ENCODE measurements at places on chromosomes 12 and 14. TPM values are rescaled to one million over a fixed set of nuclear protein-coding genes. Genes with fewer than 3 reads are reported as not detected.

The LRRIQ1 gene
- not detected for total RNA-seq

GRCh38 chr12:105485321-105485910 lies 154.9 kb downstream of the C12orf75 start:
- no peak for DNase-seq

GRCh38 chr12:109697877-109698468 lies 15.7 kb upstream of the FAM222A start:
- DNase-seq = no peak

The RDH11 gene
- 48.1 TPM for total RNA-seq

- DNase-seq = no peak
Observed at GRCh38 chr14:58098507-58098906, 53.5 kb downstream of the ARMH4 start.

GRCh38 chr12:7376196-7376595 lies 67.8 kb downstream of the CD163L1 start:
- no peak for DNase-seq

The KCNK13 gene
- 0.15 TPM for total RNA-seq

DNA sequence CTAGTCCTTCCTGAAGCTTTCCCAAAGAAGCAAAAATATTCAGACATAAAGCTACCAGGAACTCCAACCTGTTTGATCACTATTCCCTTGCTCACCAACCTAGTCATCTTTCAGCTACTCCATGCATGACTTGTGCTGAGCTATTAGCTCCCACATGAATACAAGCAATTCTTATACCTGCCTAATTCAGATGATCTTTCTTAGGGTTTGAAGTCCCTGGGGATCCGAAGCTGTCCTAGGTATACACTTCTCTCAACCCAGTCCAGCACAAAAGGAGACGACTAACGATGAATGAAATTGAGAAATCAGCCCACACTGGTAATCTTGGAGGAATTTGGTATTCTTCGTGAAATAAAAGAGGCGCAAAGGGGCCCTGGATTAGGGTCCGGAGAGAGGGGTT lies 631 bp upstream of the PTGR2 start:
- DNase-seq = no peak

The MANSC4 gene
- not detected for total RNA-seq

GRCh38 chr14:97976861-97977260 lies 1179.7 kb downstream of the VRK1 start:
- peak; percentile 75 for DNase-seq

DNA sequence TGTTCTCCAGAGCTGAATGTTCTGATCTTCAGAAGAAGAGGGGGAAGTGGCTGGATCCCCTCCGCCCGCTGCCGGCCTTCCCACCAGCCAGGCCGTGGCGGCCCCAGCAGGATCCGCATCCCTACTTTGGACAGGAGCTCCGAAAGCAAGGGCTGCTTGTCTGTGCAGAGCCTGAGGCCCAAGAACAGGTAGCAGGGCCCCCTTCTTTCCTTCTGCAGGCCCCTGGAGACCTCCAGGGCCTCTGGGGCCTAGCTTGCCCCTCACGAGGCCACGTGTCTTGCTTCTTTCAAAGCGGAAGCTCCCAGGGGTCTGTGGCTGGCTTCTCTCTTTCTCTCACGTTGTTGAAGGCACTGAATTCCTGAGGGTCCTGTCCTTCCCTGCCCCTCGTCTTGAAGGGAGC lies 13.2 kb downstream of the PGF start:
- DNase-seq = no peak

GRCh38 chr12:79366374-79366773 lies 324.4 kb downstream of the PAWR start:
- DNase-seq = no peak

The AP5M1 gene
- total RNA-seq = 88.2 TPM

The SRSF5 gene
- total RNA-seq = 316 TPM

The HOXC6 gene
- not detected for total RNA-seq

GRCh38 chr12:10829994-10830393 lies 3.8 kb upstream of the TAS2R10 start:
- DNase-seq = no peak

The ITGB7 gene
- total RNA-seq = 4.6 TPM

DNA sequence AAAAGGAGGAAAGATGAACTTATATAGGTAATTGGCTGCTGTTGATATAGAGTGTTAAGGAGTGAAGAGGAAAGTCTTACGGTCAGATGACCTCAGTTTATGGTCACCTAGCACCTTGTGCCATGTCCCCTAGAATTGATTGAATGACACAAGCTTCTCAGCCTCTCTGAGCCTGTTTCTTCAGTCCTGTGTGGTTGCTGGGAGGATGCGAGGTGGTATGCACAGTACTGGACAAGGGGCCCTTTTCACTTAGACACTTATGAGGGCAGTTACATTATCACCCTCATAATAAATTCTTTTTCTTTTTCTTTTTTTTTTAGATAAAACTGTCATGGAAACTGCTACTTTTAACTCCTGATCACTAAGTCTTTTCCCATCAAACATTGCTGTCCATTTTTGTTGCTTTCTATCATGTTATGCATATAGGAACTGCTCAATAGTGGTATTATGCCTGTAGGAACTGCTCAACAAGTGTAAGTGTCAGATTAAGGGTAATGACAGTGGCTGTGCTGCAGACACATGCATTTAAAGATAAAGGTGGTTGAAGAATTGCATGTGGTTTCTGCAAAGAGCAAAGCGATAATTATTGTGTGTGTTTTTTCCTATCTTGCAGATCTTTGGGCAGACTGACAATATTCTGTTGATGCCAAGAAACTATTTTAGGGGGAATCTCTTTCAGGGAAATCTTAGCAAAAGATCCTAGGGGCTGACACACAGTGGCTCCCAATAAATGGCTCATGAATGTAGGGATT lies 11.6 kb downstream of the ANO6 start:
- no peak for DNase-seq

- no peak for DNase-seq
Observed at GRCh38 chr14:96027431-96028355, 11.5 kb upstream of the C14orf132 start.

The MIPOL1 gene
- total RNA-seq = 9.1 TPM

The ERC1 gene
- total RNA-seq = 46.0 TPM

The E2F7 gene
- 3.3 TPM for total RNA-seq

The DBX2 gene
- total RNA-seq = not detected

DNA sequence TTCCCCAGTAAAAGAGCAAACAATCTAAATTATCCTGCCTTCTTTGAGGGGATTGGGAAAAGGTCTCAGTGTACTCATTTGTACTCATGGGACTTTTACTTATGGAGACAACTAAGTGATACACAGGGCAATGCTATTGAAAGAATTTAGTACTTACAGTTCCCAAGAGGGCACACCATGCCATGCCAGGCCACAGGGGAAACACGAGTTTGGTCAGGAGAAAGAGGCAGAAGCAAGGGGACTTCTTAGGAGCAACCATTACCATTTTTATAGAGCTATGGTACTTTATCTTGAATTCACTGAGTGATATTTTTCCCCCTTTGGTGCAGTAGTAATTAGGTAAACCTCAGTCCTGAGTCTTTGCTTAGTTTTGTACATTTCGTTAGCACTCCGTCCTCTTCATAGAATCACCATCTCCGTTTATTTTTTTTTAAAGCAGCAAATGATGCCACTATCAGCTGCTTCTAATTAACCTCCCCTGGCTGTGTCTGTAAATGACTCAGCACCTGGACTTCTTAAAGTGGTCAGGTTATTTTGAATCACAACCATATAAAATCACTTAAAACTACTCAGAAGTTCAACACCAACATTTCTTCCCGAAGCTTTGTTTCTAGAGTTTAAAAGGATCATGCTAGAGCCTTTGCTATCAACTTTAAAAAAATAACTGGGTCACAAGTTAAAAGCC lies 5.9 kb upstream of the WASHC3 start:
- no peak for DNase-seq

DNA sequence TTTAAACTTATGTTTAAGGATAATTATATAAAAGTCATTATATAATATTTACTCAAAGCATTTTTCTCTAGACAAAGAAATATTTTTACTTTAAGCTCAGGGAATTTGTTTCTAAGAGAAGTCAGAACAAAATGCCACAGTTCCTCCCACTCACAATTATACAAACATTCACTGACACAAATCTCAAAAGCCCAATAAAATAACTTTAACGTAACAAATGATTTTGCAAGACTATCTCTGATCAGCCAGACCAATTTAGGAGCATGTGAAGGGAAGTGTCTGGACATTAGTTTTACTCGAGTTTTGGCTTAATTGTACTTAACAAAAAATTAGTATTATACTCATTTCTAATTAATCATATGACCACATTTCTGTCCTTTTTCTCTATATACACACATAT lies 41.2 kb downstream of the COCH start:
- DNase-seq = no peak

The SOAT2 gene
- total RNA-seq = not detected

GRCh38 chr14:54175298-54175942 lies 218.8 kb upstream of the BMP4 start:
- peak; percentile 64 for DNase-seq

DNA sequence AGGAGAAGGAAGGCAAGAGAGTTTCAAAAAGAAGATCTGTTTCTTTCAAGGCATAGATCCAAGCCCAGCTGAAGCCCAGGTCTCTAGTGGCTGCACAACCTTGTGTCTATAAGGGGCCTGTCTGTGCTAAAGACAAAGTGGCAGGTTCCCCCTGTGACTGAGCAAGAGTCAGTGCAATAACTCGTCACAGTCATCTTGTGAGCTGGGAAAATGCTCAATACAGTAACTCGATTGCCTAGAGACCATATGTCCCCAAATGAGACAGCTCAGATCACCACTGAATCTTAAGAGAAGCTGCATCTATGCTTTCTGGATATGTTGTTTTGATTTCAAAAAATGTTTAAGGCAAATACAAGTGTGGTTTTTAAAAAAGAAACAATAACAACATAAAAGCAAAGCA lies 24.2 kb downstream of the ST8SIA1 start:
- DNase-seq = no peak

DNA sequence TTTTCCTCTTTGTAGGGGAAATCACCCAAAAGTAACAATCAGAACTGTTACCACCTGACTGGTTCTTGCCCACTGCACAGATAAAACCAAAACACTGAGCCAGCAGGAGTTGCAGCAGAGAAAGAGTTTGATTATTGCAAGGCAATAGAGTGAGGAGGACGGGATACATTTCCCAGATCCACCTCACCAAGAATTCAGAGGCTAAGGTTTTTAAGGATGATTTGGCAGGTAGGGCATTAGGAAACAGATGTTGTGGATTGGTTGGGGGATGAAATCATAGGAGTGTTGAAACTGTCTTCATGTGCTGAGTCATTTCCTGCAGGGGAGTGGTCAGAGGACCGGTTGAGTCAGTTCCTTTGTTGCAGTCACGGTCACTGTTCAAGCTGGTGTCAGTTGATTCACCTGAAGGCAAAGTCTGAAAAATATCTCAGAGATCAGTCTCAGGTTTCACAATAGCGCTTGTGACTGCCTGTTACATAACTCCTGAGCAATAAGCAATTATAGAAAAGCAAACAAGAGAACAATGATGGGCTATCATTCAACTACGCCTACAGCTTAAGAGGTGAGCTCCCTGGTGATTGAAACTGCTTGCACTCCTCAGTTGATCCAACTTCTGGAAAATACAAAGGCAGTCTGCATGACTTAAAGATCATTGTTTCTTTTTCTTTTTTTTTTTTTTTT lies 20.3 kb upstream of the AMN1 start:
- DNase-seq = peak; percentile 89

The KRT6A gene
- not detected for total RNA-seq

The ATG101 gene
- total RNA-seq = 35.0 TPM

The RPGRIP1 gene
- total RNA-seq = 0.17 TPM

GRCh38 chr12:12726555-12727093 lies 9.5 kb downstream of the CDKN1B start:
- no peak for DNase-seq

DNA sequence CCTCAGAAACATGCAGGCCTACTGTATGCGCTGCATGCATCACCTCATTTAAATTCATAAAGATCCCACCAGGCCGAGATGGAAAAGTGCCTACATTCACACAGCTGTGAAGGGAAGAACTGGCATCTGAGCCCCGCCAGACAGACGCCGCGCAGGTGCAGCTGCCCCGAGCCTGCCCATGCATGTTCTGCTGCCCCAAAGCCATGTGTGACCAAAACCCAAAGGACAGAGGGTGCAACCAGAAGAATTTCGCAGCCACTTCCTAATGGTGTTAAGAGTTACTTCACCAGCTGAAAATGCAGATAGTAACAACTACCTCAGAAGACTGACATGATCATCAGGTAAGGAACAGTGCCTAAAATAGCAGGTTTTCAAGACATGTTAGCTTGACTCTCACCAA lies 13.5 kb upstream of the KRT8 start:
- no peak for DNase-seq

The SLC38A4 gene
- total RNA-seq = 8.0 TPM

DNA sequence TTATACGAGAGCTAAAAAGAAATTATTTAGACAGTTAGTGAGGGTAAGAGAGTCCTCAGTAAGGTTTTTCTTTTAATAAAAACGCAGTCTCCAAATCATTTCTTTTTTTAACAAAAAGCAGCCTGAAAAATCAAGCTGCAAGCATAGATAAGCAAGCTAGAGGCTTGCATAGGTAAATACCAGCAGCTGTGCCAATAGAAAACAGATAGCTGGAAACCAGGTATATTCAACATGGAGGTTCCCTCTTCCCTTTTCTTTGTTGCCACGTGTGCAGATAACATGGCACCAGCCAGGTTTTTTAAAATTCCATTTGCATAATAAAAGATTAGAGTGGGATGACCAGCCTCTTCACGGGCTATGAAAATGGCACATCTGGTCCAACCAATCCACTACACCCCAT lies 6.1 kb upstream of the PRKAB1 start:
- no peak for DNase-seq

GRCh38 chr14:106610691-106611090 lies 1084.3 kb downstream of the TMEM121 start:
- no peak for DNase-seq

The TSPAN11 gene
- 2.7 TPM for total RNA-seq
